ENCODE measurements at places on chromosomes 1 and 21. TPM values are rescaled to one million over a fixed set of nuclear protein-coding genes. Genes with fewer than 3 reads are reported as not detected.

Gene GREM2
- total RNA-seq: 5.6 TPM

Gene IGSF21
- not detected for total RNA-seq

Gene WNT4
- not detected for total RNA-seq

Gene TMPRSS15
- total RNA-seq: not detected

Gene ANXA9
- total RNA-seq: under 0.01 TPM

Gene CYP4Z1
- not detected for total RNA-seq

DNA sequence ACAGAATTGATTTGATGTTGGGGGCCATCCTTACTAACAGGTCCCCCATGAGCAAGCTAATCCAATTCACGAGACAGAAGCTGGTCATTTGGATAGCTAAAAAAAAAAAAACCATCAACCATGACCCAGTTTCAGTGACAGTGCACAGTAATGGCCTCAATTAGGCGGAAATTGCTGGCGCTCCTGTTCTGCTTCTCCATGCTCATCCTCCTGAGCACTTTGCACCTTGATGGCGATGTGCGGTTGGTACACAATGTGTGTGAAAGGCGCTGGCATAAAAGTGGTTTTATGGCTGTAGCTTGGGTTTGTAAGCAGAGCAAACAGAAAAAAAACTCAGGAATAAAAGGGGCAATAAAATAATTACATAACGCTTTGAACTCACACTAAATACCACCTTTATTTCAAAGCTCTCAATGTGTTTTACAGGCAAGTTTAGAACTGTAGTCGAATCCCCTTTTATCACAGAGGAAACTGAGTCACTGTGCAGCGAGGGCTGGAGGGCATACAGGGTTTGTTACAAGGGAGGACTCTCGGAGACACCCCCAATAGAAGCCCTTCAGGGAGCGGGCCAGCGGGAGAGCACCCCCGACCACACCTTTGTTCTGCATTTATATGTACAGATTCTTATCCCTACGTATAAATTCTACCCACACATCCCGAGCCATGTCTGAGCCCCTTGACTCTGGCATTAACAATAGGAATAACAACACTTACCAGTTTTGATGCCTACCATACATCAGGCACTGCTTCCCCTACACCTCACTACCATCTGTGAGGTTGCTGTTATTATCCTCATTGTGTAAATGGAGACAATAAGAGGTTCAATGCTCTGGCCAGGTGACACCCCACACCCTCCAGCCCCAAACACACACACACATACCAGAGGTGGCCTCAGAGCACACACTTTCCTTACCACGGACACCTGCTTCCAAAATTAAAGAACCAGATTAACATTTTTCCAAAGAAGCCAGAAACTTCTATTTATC is 213.5 kb upstream of the IRF2BP2 start:
- no peaks in the 10 kb centered on the region for H3K36me3 ChIP-seq
- H3K4me1 ChIP-seq: no peaks in the 10 kb centered on the region
- H3K4me3 ChIP-seq: no peak overlapping the region
- H3K27me3 ChIP-seq: no peaks in the 10 kb centered on the region
- no peak for DNase-seq
- no peak overlapping the region for H3K27ac ChIP-seq

DNA sequence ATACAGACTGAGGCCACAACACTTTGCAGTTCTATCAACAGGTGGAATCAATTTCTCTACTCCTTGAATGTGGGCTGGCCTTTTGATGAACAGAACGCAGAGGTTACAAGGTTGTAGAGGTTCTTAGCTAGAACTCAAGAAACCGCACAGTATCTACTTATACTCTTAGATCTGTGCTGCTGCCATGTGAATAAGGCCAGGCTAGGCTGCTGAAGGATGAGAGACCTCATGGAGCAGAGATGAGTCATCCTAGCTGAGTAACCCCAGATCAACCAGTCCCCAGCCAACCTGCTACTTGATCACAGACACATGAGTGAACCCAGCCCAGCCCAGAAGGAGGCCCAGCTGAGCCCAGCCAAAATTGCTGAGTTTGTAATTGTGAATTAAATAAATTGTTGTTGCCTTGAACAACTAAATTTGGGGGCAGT is 35.3 kb upstream of the BCAR3 start:
- no peaks in the 10 kb centered on the region for H3K36me3 ChIP-seq
- H3K27ac ChIP-seq: no peak overlapping the region
- H3K27me3 ChIP-seq: no peaks in the 10 kb centered on the region
- no peak for DNase-seq
- H3K4me1 ChIP-seq: peaks cover 12% of the 10 kb centered on the region

GRCh38 chr21:15592271-15592860 is 137.4 kb upstream of the USP25 start:
- no peak overlapping the region for H3K27ac ChIP-seq
- no peaks in the 10 kb centered on the region for H3K4me1 ChIP-seq
- H3K36me3 ChIP-seq: no peaks in the 10 kb centered on the region
- H3K4me3 ChIP-seq: no peak overlapping the region
- H3K27me3 ChIP-seq: peaks cover 3% of the 10 kb centered on the region

DNA sequence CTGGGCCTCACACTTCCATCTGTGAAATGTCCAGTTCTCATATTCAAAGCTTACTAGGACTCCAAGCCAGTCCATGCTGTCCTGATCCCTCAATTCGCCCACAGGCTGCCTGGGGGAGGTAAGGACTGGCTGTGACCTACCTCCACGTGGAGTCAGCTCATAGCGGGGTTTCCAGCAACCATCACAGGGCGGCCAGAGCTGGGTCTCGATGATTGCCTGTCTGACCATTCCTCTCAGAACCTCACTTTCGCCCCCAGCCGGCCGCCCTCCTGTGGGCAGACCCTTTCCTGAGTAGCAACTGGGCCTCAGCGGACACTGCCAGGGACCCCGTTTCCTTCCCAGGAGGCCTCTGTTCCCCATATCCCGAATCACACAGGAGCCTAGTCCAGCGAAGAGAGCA is 3.4 kb upstream of the RUNX3 start:
- H3K4me1 ChIP-seq: no peaks in the 10 kb centered on the region
- no peaks in the 10 kb centered on the region for H3K36me3 ChIP-seq
- no peak overlapping the region for H3K4me3 ChIP-seq
- DNase-seq: no peak

DNA sequence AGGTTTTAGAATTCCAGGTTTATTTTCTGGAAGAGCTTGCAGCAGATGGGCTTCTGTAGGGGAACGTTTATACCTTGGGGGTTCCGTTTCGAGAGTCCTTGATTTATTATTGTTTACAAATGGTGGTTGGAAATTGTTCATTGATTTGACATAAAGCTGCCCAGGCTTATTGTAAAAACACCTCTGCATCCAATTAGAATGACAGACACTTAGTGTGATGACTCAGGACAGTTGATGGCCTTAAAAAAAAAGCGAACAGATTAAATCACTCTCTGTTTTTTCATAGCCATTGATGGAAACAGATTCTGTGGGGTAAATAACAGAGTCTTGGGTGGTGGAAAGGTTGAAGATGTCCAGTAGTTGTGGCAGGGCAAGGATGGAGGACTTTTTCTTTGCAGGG is 35.4 kb downstream of the GALNT2 start:
- peak overlapping the region; percentile 94 for H3K27ac ChIP-seq
- H3K4me1 ChIP-seq: peaks cover 48% of the 10 kb centered on the region
- H3K4me3 ChIP-seq: no peak overlapping the region
- H3K36me3 ChIP-seq: peaks cover 1% of the 10 kb centered on the region
- DNase-seq: no peak

DNA sequence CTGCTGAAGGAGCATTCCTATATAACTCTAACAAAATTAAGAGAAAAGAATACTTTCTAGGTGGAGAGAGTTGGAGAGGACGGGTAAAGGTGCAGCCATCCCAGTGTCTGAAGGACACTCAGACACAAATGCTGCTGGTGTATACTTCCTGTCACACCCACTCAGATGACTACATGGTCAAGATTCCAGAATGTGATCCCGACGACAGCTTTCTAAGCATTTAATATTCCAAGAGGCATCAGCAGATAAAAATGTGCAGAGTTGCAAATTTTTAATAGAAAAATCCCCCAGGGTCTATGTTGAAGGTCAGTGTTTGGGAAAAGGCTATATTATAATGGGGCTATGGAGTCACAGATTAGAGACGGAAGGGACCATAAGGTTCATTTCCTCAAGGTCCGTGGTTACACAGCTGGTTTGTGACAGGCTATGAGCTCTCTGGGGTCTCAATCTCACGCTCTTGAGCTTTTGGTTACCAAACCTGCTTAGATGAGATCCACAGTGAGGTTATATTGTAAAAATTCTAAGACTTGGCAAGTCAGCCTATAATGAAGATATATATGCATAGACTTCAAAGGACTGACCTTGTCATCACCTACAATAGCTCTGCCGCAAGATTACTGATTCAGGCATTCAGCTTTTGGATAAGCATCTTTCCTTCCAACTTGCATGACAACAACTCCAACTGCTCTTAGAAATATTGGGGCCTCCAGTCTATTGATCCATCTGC is 35.1 kb downstream of the ZNF281 start:
- peaks cover 42% of the 10 kb centered on the region for H3K4me1 ChIP-seq
- no peaks in the 10 kb centered on the region for H3K27me3 ChIP-seq
- H3K4me3 ChIP-seq: no peak overlapping the region
- H3K27ac ChIP-seq: peak overlapping the region; percentile 7

- peaks cover 4% of the 10 kb centered on the region for H3K36me3 ChIP-seq
- H3K4me3 ChIP-seq: no peak overlapping the region
- no peaks in the 10 kb centered on the region for H3K27me3 ChIP-seq
- peak; percentile 77 for DNase-seq
Observed at GRCh38 chr1:228148935-228149405, 760 bp upstream of the GJC2 start.

DNA sequence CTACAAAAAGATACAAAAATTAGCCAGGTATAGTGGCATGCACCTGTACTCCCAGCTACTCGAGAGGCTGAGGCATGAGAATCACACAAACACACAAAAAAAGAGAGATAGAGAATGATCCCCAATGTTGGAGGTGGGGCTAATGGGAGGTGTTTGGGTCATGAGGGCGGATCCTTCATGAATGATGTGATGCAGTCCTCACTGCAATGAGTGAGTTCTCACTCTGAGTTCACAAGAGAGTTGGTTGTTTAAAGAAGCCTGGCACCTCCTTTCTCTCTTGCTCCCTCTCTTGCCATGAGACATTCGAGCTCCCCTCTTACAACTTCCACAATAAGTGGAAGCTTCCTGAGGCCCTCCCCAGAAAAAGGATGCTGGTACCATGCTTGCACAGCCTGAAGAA is 17.3 kb downstream of the KCNT2 start:
- no peak overlapping the region for H3K27ac ChIP-seq
- H3K4me1 ChIP-seq: no peaks in the 10 kb centered on the region
- no peaks in the 10 kb centered on the region for H3K27me3 ChIP-seq
- H3K36me3 ChIP-seq: no peaks in the 10 kb centered on the region
